ENCODE measurements at places on chromosomes 7 and 10.

GRCh38 chr10:47318706-47319105 is 3.5 kb upstream of the GDF2 start:
- no peak for DNase-seq

- DNase-seq, result no peak
These were observed 19.1 kb downstream of the TRUB1 start for GRCh38 chr10:114957122-114957521.

GRCh38 chr7:49669285-49669684 is 104.2 kb upstream of the VWC2 start:
- DNase-seq, result no peak

DNA sequence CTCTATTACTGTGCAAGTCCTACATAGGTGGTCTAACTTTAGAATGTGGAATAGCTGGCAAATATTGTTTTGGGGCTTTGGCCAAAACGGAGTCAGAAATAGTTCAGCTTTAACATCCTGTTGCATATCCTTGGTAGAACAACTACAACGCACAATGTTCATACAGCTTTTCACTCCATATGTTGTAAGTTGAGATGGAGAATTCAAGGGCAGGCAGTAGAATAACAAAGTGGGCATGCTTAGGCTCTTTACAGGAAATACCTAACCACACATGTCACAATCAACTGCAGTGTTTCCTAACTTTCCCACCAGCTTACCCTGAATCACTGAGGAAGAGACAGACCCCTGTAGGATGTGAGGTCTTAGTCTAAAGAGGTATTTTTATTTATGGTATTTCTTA is 122.3 kb downstream of the PPP1R3A start:
- DNase-seq, result no peak

DNA sequence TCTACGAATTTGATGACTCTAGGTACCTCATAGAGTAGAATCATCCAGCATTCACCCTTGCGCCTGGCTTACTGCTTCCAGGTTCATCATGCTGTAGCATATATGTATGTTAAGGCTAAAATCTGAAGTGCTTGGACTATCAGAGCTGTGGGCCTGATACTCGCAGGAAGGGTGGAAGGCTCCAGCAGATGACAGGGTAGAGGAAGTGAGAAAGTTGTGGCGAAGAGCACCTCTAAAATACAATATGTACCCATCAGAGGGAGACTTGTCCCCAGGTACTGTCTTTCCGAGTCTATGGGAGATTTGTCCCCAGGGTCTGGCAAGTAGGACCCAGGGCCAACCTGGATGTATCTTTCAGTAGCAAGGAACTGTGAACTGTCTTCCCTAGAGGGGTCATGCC is 48.1 kb upstream of the PLEKHA1 start:
- DNase-seq, result no peak

- no peak for DNase-seq
These were observed 825 bp downstream of the MRPL32 start for GRCh38 chr7:42932811-42933591.

- no peak for DNase-seq
These were observed 498.1 kb downstream of the PLXNA4 start for GRCh38 chr7:132077971-132078685.

- DNase-seq, result no peak
These were observed 584.6 kb downstream of the CNTNAP2 start for GRCh38 chr7:146701166-146701565.

- no peak for DNase-seq
These were observed 246.1 kb downstream of the ZMYND11 start for GRCh38 chr10:381346-381745.

DNA sequence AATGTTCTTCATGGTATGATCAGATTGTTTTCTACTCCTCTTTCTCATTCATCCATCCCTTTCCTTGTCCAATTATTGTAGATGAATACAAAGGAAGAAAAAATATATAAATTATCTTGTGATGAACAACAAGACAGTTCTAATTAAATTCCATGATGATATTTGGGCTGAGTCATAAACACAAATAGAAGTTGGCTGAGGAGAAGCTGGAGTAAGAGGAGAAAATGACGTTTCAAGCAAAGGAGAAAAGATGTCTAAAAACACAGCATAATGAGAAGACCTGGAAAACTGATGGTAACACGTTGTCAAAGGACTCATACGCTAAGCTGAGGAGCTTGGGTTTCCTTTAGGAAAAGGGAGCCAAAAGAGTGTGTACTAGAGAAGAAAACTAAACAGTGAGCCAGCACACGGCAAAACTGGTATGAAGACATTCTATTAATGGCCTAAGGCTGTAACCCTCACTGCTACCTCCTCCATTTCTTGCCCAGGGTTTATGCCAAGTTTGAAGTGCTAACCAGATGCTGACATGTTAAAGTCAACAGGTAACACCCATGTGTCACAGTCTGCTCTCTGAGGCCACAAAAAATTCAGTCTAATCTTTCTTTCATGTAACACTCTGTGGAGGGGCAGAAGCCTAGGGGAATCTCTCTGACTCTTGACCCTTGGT is 26.1 kb downstream of the ZFAND4 start:
- DNase-seq, result no peak

- DNase-seq, result no peak
These were observed 75.5 kb upstream of the STARD3NL start for GRCh38 chr7:38102507-38102906.

DNA sequence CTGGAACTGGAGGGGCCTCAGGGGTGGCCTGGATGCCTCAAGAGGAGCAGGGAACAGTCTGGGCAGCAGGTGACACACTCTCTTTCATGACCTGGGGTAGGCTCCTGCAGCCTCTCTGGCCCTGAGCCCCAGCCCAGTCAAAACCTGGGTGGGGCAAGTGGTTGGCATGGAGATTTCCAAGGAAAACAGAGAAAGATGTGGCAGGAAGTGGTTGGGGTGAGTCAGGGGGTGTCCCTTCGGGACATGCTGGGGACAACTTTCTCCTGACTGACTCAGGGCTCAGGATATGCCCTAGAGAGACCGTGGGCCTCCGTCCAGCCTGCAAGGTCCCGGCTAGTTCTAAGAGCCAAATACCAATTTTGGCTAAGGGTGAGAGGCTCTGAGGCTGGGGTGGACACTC is 2.9 kb downstream of the AQP1 start:
- DNase-seq, result peak; percentile 35

DNA sequence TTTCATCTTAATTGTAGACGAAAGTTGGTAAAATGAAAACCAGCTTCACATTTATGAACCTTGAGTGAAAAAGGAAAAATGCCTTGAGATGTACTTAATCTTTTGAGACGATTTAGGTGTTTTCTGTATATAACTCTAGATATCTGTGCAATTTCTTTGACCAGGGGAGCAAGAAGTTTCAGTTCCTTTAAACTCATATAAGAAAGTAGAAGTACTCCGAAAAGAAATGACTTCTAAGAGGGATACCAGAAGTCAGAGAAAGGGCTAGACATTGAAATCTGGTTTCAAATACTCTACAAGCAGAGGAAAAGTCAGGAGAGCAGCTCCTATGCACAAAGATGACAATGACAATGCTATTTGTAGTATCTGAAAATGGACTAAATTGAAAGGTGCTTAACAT is 303.7 kb downstream of the BAMBI start:
- no peak for DNase-seq

DNA sequence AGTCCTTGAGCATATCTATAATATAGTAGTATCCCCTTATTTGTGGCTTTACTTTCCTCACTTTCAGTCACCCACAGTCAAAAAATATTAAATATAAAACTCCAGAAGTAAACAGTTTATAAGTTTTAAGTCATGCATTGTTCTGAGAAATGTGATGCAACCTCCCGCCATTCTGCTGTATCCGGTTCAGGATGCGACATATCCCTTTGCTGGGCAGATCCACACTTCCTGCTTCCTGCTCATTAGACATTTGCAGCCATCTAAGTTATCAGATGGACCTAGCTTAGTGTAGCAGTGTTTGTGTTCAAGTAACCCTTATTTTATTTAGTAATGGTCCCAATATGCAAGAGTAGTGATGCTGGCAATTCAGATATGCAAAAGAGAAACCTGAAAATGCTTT is 38.9 kb upstream of the BMS1 start:
- no peak for DNase-seq

DNA sequence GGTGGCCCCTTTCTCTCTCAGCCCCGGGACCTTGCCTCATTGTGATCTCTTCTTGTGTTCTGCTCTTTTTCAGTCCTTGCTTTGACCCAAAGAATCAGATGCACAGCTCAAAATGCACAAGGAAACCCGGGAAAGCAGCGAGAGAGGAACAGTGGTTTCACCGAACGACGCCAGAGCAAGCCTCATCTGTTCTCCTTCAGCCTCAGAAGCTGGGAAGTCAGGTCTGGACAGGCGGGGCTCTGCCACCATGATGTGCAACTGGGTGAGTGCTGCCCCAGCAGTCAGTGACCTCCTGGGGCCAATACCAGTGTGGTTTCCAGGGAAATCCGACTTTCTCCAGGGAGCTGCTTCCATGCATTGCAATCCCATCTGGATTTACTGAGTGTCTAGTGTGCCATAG is 133.4 kb downstream of the PRKCQ start:
- no peak for DNase-seq

- DNase-seq, result peak; percentile 68
These were observed 7.2 kb upstream of the MBL2 start for GRCh38 chr10:52779541-52780390.

DNA sequence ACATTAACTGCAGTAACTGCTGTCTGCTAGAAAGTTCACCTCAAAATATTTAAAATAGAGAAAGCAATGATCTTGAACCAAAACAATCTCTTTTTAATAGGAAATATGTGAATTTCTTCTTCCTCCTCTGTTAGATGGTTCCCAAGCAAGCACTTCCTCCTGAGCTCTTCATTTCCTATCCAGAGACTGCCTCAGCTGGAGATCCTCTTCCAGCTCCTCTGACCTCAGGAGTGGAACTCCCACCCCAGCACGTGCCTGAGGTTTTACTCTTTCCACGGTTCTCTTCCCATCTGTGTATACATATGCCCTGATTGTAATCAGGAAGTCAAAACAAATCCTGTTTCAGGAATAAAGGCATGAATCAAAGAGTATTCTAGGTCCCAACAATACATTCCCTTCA is 5.6 kb downstream of the DENND11 start:
- DNase-seq, result no peak

- DNase-seq, result no peak
These were observed 575.3 kb downstream of the IPMK start for GRCh38 chr10:57692255-57692980.

DNA sequence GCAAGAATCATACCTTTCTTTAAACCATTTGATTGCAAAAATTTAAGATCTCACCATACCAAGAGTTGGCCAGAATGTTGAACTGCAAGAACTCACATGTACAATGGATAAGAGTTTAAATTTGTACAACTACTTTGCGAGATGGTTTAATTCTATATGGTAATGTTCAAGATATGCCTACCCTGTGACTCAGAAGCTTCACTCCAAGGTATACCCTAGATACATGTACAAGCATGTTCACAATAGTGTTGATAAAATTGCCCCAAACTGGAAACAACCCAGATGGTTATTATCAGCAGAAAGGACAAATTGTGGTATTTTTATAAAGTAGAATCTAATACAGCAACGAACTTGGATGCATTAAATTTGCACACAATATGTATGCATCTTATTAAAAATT is 25.1 kb upstream of the RAB18 start:
- DNase-seq, result no peak

DNA sequence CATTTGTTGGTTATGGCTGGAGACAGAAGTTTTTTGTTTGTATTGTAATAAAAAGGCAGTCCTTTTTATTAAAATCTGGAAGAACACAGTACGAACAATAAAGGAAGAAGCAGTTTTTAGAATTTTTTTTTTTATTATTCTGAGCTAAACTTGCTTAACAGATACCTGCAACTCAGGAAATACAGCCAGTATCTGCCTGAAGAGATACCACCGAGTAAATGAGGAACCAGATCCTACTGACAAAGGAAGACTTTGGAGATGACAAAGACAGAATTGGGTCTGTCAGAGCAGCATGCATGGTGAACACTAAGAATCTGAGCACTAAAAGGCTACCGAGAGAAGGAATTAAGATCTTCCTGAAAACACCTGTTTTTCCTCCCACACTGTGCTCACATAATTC is 1335.9 kb upstream of the SORCS1 start:
- DNase-seq, result no peak

DNA sequence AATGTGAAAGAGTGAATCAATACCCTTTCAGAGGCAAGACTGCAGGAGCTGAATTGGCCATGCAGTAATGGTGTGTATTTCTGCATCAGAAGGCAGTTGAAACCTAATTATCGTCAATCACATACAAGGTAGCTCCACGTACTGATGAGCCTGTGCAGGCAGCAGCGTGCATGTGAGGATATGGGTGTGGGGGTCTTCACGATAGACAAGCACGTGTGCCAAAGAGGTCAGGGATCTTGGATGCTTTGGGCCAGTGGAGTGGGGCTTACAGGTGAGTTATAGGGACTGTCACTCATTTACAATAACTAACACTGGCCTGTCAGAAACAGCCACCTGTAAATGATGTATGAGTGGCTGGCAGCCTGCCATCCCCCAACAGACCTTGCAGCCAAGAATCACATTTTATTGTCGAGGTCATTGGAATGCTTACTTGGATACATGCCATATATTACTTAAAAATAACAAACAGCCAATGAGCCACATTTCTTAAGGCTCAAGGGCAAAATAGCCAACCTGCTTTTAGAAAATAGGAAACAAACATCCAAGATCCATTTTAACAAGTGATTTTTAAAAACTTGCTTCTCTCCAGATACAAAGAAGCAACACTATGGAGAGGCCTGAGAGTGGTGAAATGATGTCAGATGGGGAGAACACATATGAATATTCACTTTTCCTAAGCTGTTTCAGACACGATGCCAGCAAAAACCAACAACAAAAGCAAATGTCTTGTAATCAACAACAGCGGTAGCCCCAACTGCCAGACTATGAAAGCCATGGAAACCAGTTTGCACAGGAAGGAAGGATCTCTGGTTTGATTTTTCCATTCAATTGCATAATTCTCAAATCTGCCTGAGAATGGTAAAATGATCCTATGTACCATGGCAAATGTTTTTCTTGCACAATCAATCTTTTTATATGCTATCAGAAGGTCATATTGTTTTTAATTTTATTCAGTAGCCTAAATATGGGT is 210.7 kb downstream of the SKAP2 start:
- no peak for DNase-seq

DNA sequence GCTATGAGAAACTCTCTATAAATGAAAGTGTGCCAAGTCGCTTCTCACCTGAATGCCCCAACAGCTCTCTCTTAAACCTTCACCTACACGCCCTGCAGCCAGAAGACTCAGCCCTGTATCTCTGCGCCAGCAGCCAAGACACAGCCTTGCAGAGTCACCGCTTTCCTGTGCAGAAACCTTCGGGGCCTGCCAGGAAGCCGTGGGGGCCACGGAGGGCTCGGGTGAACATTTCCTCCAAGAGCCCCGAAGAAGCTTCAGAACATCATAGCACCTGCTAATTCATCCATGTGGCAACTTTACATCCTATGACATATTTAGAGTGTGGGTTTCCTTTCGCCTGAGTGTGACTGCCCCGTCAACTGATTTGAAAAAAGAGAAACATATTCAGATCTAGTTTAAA is 55.7 kb upstream of the PRSS58 start:
- DNase-seq, result no peak
